GM04504 (cell line): ENCODE measurements at places on chromosomes 7 and 10.

- no peak for DNase-seq
These were observed 23.4 kb downstream of the UROS start for GRCh38 chr10:125799451-125800182.

- no peak for DNase-seq
These were observed 115.1 kb downstream of the CCNY start for GRCh38 chr10:35451151-35452016.

DNA sequence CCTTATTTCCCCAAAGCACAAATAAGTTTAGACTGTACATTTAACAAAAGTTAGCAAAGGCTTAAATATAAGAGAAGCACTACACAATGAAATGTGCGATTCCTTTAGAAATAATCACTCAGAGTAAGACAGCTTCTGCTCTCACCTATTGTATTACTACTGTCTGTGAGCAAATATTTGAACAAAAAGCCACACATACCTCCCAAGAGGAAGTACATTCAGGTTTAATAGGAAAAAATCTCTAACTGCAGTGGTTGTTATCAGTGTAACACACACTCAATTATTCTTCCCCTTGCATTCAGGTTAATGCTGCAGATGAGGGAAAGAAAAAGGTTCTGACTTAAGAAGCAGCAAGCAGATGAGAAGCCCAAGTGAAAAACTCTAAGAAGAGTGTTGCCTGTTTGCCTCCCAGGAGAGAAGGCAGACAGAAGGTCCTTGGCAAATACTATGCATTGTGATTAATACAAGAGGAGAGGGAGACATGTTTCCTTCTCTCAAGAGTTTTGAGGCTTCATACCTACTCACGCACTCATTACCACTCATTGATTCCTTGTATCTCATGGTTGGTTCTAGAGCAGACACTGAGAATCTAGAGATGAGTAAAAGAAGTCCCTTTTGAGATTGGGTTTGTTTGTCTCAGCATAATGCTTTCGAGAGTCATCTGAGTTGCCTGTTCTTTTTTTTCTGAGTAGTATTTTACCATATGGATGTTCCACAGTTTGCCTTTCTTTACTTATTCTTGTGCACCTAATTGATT lies 13.6 kb downstream of the GIMAP4 start:
- no peak for DNase-seq

- DNase-seq, result no peak
These were observed 128.7 kb upstream of the KIAA1217 start for GRCh38 chr10:24080207-24080606.

DNA sequence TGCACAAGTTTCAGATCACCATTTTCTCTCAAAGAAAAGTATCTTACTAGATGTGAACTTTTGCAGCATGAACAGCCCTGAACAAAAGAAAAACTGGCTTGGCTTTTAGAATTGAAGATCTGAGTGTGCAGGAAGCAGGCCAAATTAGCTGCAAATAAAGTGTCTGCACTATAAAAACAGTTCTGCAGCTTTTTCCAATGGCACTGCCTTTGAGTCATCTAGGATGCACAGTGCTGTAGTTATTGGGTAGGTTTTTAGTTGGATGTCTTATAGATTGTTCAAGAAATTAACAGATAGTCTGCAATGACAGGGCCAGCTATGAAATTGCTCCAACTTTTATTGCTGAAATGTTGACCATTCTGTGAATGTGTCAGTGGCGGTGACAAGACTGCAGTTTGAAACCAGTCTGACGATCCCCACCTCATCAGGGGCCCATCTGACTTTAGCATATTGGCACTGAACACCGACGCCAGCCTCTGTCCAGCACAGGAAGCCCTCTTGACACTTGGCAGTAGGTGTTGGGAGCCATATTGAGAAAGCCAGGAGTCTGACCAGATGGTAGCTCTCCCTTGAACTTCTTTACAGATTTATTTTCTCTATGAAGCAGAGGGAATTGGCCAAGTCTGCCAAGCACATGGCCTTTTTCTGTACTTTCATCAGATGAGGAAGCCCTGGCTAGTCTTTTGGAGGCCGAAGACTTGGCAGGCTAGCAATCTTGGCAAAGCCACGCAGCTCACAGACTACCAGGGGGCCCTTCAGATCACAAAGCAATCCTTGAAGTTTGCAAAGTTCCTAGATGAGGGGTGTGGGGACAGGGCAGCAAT lies 490.6 kb downstream of the NEBL start:
- DNase-seq, result no peak

DNA sequence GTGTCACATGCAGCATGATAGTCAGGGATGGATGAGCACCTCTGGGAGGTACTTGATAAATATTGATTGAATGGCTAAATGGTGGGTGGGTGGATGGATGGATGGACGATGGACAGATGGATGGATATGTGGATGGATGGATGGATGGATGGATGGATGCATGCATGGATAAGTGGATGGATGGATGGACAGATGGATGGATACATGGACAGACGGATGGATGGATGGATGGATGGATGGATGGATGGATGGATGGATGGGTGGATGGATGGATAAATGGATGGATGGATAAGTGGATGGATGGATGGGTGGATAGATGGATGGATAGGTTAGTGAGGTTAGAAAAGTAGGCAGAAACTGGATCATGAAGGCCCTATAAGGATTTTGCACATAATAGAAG lies 37.4 kb downstream of the PTPRE start:
- no peak for DNase-seq
